Stomach (tissue), 19 donors: ENCODE measurements at places on chromosomes 7 and 10. TPM values are rescaled to one million over a fixed set of nuclear protein-coding genes. Genes with fewer than 3 reads are reported as not detected.

DNA sequence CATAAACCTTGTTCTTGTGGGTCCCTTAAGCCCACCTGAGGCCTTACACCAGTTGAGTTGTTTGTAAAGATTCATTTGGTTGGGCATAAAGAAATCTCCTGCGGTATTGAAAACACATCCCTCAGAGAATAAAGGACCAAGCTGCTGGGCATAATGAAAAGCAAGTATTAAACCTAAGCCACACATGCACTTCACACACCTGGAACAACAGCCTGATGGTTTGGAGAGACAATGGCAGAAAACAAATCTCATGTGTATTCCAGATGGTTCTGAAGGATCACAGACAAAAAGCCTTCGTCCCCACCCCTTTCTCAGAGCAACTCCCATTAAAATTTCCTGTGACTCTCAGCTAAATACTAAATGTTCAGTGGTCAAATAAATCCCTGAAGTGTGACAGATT, 44.2 kb downstream of the FEZF1 start:
- DNase-seq, result no peak

GRCh38 chr7:34354899-34355298, 303.1 kb upstream of the NPSR1 start:
- no peak for DNase-seq

DNA sequence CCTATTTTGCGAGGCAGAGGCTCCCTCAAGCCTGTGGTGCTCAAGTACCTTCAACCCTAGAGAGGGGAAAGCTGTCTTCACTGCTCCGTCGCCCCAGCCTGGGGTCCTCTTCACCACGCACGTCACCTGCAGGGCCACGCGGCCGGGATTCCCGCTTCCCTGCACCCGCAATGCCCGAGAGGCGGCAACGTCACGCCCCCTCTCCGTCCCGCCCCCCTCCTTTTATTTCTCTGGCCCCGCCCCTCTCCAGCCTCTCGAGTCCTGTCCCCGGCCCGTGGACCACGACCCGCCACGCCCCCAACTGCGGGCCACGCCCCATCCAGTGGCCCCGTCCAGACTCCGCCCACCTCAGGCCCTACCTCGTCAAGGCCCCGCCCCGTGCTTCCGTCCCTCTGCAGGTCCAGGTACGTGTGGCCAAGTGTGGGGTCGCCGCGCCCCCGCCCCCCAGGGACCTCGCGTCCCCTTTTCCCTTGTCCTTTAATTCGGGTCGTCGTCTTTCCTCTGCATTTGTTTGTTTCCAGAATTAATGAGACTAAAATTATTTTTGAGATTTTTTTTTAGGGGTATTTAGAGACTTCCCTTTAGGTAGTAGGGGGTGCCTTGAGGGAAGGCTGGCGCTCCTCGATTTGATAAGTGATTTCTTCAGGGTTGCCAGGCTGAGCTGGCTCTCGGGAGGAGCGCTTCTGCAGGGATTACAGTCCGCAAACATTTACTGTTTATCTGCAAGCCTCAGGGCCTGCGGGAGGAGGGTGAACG, 69.8 kb upstream of the BAIAP2L1 start:
- DNase-seq, result peak; percentile 81

ADAM22 gene
- 0.15 TPM for polyA plus RNA-seq

- DNase-seq, result no peak
Measured at GRCh38 chr7:106807474-106807873, 57.6 kb upstream of the PIK3CG start.

DNA sequence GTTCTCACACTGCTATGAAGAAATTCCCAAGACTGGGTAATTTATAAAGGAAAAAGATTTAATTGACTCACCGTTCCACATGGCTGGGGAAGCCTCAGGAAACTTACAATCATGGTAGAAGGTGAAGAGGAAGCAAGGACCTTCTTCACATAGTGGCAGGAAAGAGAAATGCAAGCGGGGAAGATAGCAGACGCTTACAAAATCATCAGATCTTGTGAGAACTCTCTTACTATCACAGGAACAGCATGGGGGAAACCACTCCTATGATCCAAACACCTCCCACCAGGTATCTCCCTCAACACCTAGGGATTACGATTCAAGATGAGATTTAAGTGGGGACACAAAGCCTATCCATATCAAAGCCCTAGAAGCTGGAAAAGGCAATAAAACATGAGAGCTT, 130.8 kb downstream of the MDFIC start:
- no peak for DNase-seq

TAS2R4 gene
- polyA plus RNA-seq, result not detected

FGF8 gene
- polyA plus RNA-seq, result not detected

DNA sequence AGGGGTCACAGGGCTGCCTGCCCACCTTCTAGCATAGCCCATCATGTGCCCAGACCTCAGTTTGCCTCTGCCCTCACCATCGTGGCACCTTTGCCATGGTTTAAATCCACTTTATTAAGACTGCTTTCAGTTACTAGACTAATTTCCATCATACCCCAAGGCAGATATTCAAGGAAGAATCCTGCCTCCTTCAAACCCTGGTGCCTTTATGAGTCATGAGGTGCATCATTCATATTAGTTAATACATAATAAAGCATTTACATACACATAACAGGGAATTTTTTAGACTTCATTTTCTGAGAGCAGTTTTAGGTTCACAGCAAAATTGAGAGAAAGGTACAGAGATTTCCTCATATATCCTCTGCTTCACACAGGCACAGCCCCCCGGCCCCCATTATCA, 62.8 kb downstream of the CXCL12 start:
- DNase-seq, result no peak

DNA sequence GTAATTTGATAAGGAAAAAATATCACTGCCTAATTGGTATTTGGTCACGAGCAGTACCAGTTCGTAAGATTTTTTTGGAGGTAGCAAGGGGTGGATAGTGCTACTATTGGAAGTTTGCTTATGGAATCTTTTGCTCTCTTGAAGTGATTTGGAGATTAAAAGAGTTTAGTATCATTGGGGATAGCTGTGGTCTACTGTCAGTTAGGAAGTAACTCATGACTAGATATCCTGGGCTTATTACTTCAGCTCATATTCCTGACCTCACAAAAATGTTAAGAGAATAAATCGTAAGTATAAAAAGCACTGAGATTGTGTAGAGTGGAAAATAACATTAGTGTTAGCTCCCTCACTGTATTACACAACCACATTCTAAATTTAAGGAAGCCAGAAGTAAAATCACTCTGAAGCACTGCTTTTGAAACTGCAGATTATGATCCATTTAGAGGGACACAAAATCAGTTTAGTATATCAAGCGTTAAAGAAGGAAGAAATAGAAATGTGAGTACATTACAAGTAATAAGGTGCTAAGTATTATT, 22.6 kb downstream of the SGPL1 start:
- DNase-seq, result no peak

- DNase-seq, result no peak
Measured at GRCh38 chr7:150404172-150404804, 25.2 kb downstream of the ZNF775 start.

DNA sequence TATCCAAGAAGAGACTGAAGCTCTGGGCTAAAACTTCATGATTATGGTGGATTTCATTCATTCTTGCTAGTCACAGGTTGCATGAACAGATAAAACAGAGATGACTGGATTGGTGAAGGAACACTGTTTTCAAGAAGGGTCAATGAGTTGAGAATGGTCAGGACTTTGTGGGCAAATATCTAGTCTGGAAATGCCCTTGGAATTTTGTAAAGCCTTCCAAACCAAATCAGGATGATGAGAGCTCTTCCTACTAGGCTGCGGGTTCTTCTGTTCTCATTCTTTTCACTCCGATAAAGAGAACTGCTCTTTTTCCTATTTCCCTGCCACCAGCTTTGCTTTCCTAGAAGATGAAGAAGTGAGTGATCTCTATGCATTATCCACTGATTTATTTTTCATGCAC, 171.4 kb downstream of the ARID5B start:
- no peak for DNase-seq

DNA sequence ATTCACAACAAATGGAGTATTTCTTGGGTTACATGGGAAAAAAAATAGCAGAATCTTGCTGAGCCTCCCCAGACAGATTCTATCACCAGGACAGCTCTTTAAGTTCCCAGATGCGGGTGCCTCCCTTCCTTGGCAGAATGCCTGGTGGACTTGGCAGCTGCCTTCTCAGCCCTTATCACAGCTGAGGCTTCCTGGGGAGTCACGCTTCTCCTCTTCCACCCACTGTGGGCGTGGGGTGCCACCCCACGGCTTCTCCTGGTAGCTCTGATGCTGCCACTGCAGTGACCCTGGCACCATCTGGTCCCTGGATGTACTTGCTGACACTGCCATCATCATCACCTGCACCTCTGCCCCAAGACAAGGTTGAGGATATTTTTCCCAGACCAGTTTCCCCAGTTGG, 16.2 kb upstream of the NME8 start:
- peak; percentile 31 for DNase-seq

OPN1SW gene
- polyA plus RNA-seq, result not detected

DNA sequence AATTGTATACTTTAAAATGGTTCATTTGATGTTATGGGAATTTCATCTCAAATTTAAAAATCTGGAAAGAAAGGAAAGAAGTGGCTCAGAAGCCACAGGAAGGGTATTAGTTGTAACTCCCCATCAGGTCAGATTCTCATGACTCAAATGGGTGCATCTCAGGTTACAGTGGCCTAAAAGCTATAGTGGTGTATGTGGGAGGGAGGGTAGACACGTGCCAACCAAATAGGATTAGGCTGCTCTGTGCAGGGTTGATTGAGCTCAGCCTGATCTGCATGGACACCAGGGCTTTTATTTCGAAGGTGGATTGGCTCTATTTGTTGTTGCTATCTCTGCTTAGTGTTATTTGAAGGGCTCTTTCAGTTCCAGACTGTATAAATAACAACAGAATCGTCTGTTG, 121.5 kb upstream of the PRR15 start:
- no peak for DNase-seq

DNA sequence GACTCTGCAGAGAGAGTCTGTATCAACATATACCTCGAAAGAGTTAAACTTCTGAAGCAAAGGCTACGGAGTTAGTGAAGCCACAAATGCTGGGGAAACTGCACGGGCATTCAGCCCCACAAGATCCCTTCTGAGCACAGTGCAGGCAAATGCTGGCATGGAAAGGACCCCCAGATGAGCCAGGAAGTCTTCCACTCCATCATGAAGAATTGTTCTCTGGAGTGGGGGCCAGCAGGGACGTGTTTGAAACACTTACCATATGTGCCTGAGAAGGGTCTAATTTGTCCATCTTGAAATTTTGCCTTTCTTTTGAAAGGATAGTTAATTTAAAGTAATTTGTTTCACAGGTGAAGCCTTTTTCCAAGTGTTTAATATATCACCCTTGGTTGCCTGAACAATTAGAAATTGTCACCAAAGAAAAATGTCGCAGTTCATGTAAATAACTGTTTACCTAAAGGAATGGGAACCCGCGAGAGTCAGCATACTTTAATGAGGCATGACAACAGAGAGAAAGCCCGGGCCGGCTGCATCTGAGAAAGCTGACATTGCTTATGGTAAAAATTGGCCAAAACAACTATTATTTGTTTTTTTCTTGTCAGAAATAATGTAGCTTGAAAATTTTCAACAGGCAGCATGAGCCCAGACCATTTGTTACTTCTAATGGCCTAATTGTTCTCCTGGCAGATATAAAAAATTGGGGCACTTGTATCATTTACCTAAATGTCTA, 287.6 kb upstream of the MGMT start:
- no peak for DNase-seq

DNA sequence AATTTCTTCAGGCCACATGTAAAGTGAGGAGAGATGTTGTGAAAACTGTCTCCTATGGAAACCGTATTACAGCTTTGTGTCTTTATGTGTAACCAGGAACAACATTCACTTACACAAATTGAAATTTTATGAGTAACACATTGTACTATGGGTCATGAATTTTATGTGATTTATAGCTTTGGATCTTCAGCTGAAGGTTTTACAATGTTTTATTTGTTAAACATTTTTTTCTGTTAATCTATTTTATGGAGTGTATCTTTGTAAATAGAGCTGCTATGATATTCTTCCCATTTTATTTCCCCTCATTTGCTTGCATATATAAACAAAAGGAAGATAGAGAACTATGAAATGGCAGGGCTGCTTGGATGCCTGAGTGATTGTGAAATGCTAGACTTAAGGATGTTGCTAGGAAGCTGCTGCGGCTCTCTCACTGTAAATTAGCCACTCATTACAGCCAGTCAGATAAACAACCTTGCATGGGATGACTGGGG, 104.5 kb upstream of the PCLO start:
- DNase-seq, result no peak

GRCh38 chr10:120011359-120012130, 119.0 kb downstream of the SEC23IP start:
- peak; percentile 47 for DNase-seq

GRCh38 chr7:28077616-28078015, 103.0 kb downstream of the JAZF1 start:
- no peak for DNase-seq

GRCh38 chr7:41984888-41985287, 252.1 kb downstream of the GLI3 start:
- no peak for DNase-seq

DNA sequence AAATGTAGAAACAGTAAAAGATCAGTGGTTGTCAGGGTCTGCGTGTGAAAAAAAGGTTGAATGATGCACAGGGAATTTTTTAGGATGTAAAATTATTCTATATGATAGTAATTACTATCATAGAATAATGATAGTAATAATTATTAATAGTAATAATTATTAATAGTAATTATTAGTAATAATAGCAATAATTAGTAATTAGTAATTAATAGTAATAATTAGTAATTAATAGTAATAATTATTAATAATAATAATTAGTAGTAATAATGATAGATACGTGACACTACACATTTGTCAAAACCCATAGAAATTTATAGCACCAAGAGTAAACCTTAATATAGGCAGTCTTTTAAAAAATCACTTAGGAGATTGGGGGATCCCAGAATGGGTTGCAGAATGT, 4.5 kb upstream of the NUDCD3 start:
- no peak for DNase-seq

CHST3 gene
- 4.7 TPM for polyA plus RNA-seq

METTL2B gene
- polyA plus RNA-seq, result 12.8 TPM

- no peak for DNase-seq
Measured at GRCh38 chr10:79479283-79479909, 32.9 kb upstream of the EIF5AL1 start.

C10orf105 gene
- polyA plus RNA-seq, result not detected

- no peak for DNase-seq
Measured at GRCh38 chr10:127468632-127469031, 80.5 kb upstream of the NPS start.

GRCh38 chr10:4656576-4657194, 169.3 kb upstream of the AKR1E2 start:
- peak; percentile 85 for DNase-seq

- DNase-seq, result no peak
Measured at GRCh38 chr7:25636871-25637283, 408.6 kb upstream of the NPVF start.

INA gene
- polyA plus RNA-seq, result 0.92 TPM

- no peak for DNase-seq
Measured at GRCh38 chr10:132665946-132666704, 119.8 kb downstream of the NKX6-2 start.

- no peak for DNase-seq
Measured at GRCh38 chr7:137032436-137032835, 164.0 kb downstream of the CHRM2 start.
